Spleen (tissue), 13 donors: ENCODE measurements at places on chromosomes 2 and 18.

DNA sequence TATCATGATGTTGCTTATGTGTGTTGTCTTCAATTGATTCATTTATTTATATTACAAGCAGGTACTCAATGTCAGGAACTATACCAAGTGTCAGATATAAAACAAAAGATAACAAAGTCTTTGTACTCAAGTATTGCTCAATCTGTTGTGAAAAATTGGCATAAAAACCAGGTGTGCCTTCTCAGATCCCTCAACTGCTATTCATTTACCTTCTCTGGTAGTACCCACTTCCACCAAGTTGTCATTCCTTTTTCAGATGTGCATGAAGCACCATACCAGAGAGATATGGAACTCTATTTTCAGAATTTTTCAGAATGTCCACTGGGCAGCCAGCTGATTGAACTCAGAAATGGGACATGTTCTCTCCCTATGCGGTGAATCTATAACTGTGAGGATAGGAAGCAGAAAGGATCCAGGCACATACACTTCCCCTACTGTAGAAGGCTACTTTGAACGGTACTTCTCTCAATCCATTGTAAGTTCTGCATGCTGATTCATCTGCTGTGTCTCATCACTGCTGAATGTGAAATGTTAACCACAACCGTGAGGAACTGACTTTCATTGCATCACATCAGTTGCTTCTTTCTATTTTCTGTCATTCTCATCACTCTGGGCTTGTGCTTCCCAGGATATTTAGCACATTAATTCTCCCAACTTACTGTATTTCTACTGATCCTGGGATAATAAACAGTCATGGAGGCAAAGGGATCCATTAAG is 1621.3 kb downstream of the SUCLG1 start:
- DNase-seq: no peak

DNA sequence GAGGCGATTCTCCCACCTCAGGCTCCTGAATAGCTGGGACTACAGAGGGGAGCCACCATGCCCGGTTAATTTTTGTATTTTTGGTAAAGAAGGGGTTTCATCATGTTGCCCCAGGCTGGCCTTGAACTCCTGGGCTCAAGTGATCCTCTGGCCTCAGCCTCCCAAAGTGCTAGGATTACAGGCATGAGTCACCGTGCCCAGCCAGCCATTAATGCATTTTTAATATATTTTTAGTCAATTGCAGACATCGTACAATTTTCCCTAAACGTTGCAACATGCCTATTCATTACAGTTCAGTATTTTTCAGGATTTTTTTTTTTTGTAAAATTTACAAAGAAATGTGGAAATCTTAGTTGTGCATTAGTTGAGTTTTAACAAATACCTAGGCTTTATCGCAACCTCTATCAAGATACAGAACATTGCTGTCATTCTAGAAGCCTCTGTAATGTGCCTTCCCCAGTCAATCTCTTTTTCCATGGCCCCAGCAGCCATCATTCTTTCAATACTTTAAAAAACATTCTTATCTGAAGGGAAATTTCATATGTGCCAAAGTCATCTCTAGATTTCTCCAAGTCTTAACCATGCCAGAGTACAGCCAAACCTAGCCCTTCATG is 14.7 kb downstream of the NABP1 start:
- no peak for DNase-seq

DNA sequence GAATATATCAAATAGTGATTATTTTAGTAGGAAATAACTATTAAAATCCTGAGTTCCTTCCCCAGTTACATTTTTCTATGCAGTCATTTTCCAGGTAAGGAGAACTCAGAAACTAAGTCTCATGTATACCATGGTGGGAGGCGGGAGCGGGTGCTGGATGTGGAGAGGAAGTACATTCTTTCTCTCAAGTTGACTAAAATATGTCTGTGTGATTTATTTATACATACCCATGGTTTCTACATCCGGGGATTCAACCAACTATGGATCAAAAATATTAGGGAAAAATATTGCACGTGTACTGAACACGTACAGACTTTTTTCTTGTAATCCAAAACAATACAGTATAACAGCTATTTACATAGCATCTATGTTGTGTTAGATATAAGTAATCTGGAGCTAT is 6.8 kb downstream of the ZCCHC2 start:
- DNase-seq: no peak

DNA sequence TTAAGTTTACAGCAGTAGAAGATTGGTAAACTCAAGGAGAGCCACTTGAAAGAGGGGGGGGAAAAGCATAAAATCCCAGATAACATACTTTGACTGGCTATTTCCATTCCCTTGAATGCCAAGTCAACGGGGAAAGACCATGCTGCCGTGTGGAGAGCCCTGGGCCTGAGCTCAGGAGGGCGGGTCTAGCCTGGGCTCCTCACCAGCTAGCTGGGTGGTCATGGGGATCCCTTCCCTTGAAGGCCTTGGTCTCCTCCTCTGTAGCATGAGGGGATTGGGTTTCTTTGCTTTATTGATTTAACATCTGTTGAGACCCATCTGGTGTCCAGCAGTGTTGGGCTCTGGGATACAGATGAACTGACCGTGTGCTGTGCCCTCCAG is 35.0 kb downstream of the TEX51 start:
- no peak for DNase-seq

DNA sequence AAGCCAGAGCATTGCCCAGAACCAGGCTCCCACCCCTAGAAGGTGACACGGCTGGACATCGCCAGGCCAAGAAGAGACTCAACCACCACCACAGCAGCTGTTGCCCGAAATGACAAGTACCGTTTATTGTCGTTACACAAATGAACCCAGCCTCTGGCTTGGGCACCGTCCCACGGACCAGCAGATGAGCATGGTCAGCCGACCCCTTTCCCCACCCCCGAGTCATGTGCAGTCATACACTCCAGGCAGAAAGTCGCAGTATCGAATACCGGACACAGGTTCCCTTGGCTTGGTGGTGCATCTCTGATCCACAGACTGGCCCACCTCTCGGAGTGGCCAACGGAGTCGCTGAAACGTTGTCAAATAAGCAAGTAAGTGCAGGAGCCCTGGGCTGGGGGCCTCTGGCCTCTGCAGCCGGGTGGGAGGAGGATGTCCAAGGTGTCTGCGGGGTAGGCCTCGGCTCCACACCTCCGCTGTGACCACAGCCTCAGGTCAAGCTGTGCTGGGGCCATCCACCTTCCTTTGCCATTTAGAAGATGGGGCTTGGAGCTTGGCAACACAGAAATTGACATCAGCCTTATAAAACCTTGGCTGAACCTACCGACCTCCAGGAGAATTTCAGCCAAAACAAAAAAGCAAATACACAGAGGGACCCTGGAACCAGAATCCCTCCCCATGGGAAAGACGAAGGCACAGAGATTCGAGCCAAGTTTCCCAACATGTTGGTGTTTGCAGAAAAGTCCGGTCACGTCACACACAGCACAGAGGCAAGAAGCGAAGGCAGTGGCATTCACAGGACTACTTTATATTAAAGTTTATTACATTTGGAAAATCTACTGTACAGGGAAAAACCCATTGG is 24.0 kb downstream of the SDC1 start:
- no peak for DNase-seq

GRCh38 chr2:126623000-126623399 is 33.0 kb upstream of the GYPC start:
- no peak for DNase-seq

DNA sequence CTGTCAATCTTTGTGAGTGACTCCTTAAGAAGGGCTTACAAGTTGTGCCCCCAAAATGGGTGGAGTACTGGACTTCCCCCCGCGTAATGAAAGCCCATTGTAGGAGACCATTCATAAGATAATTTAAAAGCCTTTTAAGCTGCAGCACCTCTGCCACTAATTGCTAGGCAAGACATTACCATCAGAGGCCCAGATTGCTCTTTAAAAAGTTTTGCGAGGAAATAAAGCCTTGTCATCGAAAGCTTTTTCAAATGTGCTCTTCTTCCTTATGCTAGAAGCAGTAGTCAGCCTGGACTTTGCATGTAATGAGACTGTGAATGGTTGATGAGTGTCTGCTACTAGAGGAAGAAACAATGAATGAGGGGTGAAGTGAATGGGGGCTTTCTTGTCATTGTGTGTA is 345.3 kb upstream of the CDH2 start:
- DNase-seq: no peak

- DNase-seq: no peak
Measured at GRCh38 chr2:236968880-236969534, 116.7 kb upstream of the COPS8 start.

DNA sequence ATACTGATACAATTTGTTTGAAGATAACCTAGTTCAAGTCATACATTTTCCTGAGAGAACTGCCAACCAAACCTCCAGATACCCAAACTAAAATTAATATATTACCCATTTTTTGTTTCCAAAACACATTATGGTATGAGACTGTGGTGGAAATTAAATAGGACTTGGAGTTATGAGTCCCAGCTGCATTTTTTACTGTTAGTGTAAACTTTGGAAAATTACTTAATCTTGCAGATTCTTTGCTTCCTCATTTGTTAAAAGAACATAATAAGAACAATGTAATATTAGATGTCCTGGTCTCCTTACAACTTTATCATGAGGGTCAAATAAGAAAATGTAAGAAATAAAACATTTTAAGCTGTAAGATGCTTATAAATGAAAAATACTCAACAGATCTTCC is 98.2 kb upstream of the TRIB2 start:
- DNase-seq: no peak

DNA sequence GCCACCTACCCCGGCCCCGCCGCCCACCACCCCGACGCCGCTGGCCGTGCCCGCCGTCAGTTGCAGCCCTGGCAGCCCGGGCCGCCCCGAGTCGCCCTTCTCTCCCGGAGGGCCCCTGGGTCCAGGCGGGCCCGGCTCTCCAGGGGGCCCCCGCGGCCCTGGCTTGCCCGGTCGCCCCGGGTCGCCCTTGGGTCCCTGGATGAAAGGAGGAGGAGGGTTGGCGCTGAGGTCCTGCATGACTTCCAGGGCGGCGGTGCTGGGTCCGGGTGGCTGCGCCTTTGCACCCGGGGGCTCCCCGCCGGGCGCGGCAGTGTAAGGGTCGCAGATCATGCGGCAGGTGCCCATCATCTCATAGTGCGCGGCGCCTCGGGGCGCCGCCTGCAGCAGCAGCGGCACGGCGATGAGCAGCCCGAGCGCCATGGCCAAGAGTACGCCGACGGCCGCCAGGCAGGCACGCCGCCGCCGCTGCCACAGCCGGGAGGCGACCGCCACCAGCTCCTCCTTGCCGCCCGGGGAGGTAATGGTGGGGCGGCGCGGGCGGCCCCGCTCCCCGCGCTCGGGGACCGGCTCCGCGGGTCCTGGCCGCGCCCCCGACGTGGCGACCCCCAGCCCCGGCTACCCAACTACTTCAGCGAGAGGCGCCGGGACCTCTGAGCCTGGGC is 570 bp downstream of the C1QL2 start:
- DNase-seq: no peak

GRCh38 chr2:217413193-217413592 is 553.3 kb upstream of the TNP1 start:
- no peak for DNase-seq

- DNase-seq: no peak
Measured at GRCh38 chr2:176934131-176934530, 278.5 kb upstream of the HNRNPA3 start.

- DNase-seq: no peak
Measured at GRCh38 chr2:24449344-24449743, 41.7 kb upstream of the NCOA1 start.

GRCh38 chr2:37343537-37344434 is 644 bp upstream of the QPCT start:
- DNase-seq: no peak

DNA sequence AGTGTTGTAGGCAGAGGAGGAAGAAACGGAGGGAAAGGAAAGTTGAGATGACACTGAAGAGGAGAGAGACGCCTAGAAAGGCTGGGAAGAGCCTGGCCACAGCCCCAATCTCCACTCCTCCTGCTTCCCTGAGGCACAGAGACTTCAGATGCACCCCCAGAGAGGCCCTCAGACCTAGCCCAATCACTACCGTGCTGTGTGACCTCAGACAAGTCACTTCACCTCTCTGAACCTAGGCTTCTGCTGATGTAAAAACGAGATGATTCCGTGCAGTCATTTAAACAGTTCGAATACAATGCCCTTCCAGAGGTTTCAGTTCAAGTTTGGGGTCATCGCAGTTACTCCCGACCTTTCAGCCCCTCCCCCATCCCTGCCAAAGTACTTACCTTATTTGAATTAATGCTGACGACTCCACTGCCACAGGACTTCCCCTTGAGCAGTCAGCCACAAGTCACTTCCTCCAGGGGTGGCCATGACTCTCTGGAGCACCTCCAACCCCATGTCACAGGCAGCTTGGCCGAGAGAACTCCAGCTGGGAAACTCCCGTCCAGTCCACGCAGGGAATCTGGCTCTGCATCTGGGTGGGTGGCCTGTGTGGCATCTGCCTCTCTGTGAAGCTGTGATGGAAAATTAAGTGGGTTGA is 105.2 kb upstream of the ID2 start:
- peak; percentile 85 for DNase-seq

DNA sequence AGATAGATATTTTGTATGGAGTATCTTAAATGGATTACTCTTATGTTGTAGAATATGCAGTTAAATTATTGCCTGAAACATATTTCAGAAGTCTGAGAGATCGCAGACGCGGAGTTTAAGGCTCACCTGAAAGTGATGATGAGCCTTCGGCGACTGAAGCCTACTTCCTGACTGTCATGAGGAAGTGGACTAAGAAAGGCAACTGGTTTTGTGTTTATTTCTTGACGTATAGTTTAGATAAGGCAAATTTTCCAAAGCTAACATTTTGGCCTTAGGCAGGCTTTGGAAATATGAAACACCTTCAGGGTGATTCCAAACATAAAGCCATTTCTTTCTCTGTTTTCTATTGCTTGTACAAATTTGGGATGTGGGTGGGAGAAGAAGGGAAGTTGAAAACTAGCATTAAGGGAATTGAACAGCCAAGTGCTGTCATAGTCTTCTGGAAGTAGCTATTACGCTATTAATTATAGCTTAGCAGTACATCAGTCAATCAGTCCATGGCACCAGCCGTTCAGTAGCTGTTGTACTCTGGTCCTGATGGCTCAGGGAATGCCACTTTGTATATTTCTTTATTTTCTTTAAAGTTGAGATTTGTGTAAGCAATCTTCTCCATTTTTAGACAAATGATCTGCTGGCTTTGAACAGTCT is 1.5 kb downstream of the GRHL1 start:
- DNase-seq: no peak

DNA sequence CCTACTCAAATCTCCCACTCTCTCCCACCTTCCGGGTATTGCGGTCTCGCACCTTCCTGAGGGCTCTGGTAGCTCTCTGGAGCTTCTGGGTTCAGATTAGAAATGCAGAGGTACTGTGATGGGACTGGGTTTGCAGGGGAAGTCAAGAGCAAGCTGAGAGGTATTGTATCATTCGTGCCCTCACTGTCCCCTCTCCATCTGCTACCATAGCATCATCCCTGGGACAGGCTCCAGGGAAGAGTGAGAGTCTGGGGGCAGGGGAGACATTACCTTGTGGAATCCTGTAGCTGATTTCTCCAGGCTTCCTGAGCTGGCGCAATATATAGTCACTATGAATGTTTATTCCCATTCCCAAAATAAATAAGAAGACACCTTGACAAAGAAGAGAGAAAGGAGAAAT is 49.6 kb downstream of the SRD5A2 start:
- DNase-seq: no peak
